ENCODE measurements at places on chromosomes 16 and 17. TPM values are rescaled to one million over a fixed set of nuclear protein-coding genes. Genes with fewer than 3 reads are reported as not detected.

DNA sequence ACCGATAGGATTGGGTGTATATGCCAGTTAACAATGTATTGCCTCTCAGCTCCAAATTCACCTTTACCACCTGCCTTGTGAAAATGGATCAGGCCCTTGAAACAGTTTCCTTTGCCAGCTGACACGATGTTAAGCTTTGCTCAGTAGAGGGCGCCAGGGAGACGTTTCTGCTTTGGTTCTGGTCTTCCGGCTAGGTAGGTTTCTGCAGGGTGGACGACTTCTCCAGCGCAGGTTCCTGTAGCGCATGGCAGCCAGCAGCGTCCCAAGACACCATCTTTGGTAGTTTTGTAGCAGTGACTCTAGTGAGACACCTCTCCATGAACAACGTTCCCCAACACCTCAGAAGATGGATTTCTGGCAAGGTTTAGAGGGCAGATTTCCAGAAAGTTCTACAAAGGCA lies 24.0 kb downstream of the SYCE1L start:
- H3K4me3 ChIP-seq, result no peak overlapping the region
- H3K4me1 ChIP-seq, result no peaks in the 10 kb centered on the region
- H3K27me3 ChIP-seq, result no peaks in the 10 kb centered on the region
- no peak overlapping the region for H3K27ac ChIP-seq
- DNase-seq, result peak; percentile 35

- no peaks in the 10 kb centered on the region for H3K36me3 ChIP-seq
- H3K4me1 ChIP-seq, result peaks cover 16% of the 10 kb centered on the region
- no peaks in the 10 kb centered on the region for H3K27me3 ChIP-seq
- DNase-seq, result no peak
- no peak overlapping the region for H3K4me3 ChIP-seq
These were observed 377.1 kb downstream of the CNTNAP4 start for GRCh38 chr16:76654088-76654820.

Gene KRTAP3-2
- polyA plus RNA-seq, result not detected

DNA sequence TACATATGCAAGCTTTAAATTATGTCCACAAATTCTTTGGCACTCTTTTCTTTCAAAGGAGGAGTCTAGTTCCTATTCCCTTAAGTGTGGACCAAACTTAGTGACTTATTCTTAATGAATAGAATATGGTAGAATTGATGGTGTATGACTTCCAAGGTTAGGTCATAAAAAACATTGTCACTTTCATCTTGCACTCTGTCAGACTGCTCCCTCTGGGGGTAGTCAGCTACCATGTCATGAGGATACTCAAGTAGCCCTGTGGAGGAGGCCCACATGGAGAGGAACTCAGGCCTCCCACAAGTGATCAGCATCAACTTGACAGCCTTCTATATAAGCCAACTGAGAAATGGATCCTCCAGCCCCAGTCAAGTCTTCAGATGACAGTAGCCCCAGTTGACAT lies 58.0 kb upstream of the SCNN1B start:
- no peaks in the 10 kb centered on the region for H3K4me1 ChIP-seq
- no peak overlapping the region for H3K27ac ChIP-seq
- no peaks in the 10 kb centered on the region for H3K36me3 ChIP-seq
- no peak for DNase-seq

DNA sequence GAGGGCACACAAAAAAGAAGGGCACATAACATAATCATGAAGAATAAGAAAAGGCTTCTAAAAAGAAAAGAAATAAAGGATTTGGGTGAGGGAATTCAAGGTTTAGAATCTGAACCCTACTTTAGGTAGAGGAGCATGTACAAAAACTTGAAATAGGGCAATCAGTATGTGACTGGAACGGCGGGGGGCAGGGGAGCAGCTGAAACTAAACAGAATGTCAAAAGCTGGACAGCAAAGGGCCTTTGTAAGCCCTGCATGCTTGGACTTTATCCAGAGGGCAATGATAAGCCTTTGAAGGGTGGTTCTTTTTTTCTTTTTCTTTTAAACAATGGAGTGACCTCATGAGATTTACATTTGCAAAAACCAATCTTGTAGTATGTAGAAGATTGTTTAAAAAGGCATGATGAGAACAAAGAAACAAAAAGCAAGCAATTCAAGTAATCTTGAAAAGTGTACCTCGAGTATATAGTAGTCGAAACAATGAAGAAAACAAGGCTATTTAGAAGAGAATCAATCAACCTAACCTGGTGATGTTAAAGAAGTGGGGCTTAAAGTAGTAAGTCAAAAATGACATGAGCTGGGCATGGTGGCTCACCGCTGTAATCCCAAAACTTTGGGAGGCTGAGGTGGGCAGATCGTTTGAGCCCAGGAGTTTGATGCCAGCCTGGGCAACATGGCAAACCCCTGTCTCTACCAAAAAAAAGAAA lies 46.7 kb upstream of the ANKFY1 start:
- H3K4me1 ChIP-seq, result no peaks in the 10 kb centered on the region
- no peak for DNase-seq
- H3K27ac ChIP-seq, result no peak overlapping the region
- no peak overlapping the region for H3K4me3 ChIP-seq

- H3K4me1 ChIP-seq, result peaks cover 22% of the 10 kb centered on the region
- no peaks in the 10 kb centered on the region for H3K36me3 ChIP-seq
- no peak overlapping the region for H3K4me3 ChIP-seq
These were observed 2.1 kb upstream of the MAF start for GRCh38 chr16:79602628-79603014.

DNA sequence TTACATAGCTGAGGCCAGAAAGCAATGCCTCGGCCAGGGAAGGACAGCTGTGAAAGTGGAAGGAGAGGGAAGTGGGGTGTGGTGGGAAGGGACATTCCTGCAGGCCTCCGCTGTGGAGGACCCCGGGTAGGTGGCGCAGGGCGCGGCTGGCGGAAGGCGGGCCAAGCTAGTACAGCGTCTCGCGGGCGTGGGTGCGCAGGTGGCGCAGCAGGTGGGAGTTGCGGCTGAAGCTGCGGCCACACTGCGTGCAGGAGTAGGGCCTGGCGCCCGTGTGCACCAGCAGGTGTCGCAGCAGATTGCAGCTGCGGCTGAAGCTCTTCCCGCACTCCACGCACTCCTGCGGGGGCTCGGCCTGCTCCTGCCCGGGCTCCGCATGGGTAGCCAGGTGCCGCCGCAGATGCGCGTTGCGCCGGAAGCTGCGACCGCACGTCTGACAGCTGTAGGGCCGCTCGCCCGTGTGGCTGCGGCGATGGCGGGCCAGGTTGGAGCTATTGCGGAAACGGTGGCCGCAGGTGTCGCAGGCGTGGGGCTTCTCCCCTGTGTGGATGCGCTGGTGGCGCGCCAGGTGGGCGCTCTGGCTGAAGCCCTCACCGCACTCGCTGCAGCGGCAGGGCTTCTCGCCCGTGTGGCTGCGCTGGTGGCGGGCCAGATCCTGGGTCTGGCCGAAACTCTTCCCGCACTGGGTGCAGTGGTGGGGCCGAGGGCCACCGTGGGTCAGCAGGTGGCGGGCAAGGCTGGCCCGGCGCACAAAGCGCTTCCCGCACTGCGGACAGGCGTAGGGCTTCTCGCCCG lies 10.0 kb downstream of the ZSCAN10 start:
- H3K27ac ChIP-seq, result no peak overlapping the region
- H3K27me3 ChIP-seq, result peaks cover 65% of the 10 kb centered on the region
- DNase-seq, result no peak
- no peaks in the 10 kb centered on the region for H3K4me1 ChIP-seq

DNA sequence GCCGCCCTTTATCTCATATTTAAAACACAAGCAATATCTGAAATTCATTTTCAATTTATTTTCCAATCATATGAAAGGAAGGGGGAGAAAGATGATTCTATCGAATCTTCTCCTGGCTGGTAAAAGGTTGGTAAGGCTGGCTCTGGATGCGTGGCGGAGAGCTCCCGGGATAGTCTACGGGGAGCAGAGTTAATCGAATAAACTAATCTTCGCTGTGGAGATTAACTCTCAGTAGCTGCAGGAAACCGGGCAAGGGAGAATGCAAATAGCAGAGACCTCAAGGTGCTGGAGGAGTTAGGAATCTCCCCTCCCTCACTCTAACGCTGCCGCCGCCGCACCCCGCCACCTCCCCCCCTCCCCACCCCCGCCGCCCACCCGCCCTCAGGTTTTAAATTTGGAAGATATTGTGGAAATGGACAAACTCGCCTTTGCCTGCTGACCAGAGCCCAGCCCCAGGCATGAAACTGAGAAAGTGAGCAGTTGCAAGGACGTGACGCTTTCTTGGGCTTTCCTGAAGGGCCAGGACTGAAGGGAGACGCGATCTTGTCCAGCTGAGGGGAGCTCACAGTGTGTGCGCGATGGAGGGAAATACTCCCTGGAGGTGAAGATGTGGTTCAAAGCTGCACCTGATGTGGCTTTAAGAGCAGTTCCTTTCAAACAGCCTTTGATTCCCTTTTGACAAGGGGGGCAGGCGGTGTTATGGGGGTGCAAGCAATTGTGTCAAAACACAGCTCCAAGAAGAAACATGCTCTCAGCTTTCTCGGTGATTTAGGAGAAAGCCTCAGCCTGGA lies 308.2 kb upstream of the IRX3 start:
- no peak overlapping the region for H3K4me3 ChIP-seq
- H3K27me3 ChIP-seq, result peaks cover 5% of the 10 kb centered on the region
- H3K27ac ChIP-seq, result no peak overlapping the region
- peaks cover 3% of the 10 kb centered on the region for H3K4me1 ChIP-seq
- no peaks in the 10 kb centered on the region for H3K36me3 ChIP-seq
- peak; percentile 62 for DNase-seq

- H3K27ac ChIP-seq, result no peak overlapping the region
- H3K4me3 ChIP-seq, result no peak overlapping the region
These were observed 146.1 kb downstream of the IRF8 start for GRCh38 chr16:86044881-86045590.

GRCh38 chr16:2143878-2144485 lies 4.4 kb upstream of the RAB26 start:
- DNase-seq, result no peak
- H3K36me3 ChIP-seq, result no peaks in the 10 kb centered on the region
- no peak overlapping the region for H3K4me3 ChIP-seq
- no peak overlapping the region for H3K27ac ChIP-seq
- H3K27me3 ChIP-seq, result no peaks in the 10 kb centered on the region
- H3K4me1 ChIP-seq, result peaks cover 3% of the 10 kb centered on the region

DNA sequence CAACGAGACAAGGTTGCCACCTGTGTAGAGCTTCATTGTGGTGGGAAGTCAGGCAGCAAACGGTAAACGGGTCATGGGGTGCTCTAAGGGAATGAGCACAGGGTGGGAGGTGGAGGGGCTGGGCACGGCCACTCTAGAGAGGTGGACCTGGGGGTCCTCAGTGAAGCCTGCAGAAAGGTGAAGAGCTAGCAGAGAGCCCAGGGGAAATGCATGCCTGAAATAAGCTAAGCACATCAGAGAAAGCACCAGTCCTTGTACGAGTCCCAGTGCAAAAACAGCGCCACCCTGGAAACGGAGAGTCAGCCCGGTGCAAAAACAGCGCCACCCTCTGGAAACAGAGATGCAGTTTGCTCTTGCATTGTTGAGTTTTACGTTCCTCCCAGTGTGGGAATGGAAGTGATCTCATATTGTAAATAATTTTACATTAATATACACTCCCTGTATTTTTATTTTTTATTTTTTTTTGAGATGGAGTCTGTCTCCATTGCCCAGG lies 65.0 kb downstream of the TBC1D16 start:
- H3K4me1 ChIP-seq, result no peaks in the 10 kb centered on the region
- no peak overlapping the region for H3K27ac ChIP-seq
- H3K27me3 ChIP-seq, result no peaks in the 10 kb centered on the region
- H3K36me3 ChIP-seq, result peaks cover 11% of the 10 kb centered on the region
- DNase-seq, result peak; percentile 33

Gene PYDC1
- not detected for polyA plus RNA-seq

- no peak overlapping the region for H3K4me3 ChIP-seq
- no peak overlapping the region for H3K27ac ChIP-seq
- H3K36me3 ChIP-seq, result no peaks in the 10 kb centered on the region
These were observed 2.5 kb upstream of the ZNF423 start for GRCh38 chr16:49858200-49859124.

Gene SYCE1L
- 3.5 TPM for polyA plus RNA-seq

Gene DPEP3
- polyA plus RNA-seq, result not detected

Gene SP6
- polyA plus RNA-seq, result 0.03 TPM

Gene SP2
- polyA plus RNA-seq, result 16.7 TPM

GRCh38 chr17:77096570-77097214 lies 44.1 kb upstream of the SEC14L1 start:
- H3K27me3 ChIP-seq, result no peaks in the 10 kb centered on the region
- peak; percentile 50 for DNase-seq
- no peak overlapping the region for H3K4me3 ChIP-seq
- H3K4me1 ChIP-seq, result no peaks in the 10 kb centered on the region
- H3K27ac ChIP-seq, result no peak overlapping the region

DNA sequence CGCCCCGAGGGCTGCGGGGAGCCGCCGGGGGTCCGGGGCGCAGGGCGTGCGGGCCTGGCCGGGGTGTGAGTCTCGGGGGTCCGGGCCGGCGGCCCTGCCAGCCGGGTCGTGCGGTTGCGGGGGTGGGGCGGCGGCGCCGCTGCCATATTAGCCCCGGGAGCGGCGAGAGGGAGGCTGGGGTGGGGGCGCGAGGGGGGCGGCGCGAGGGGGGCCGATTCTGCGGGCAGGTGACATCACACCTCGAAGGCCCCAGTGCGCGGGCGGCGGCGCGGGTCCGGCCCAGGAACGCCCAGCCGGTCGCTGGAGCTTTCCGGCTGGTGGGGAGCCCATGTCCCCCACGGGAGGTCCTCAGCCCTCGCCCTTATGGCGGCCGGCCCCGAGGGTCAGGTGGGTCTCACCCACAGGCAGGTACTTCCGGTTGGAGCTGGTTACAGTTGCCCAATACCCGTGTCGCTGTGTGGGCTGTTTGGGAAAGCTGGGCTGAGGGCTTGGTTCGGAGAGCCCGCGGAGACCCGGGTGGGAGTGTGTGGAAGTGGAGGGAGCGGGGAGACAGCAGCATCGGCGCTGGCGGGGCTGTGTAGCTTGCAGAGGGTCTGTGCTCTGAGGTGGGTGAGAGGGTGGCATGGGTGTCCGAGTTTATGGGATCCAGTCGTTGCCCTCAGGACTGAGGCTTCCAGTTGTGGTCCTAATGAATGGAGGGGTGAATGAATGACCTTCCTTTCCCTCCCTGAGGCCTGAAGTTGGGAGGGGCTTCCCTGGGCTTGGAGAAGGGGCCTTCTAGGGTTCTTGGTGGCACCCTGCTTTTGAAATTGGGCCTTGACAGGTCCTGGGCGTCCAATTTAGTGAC lies 804 bp downstream of the ATP6V0C start:
- H3K4me3 ChIP-seq, result peak overlapping the region; percentile 74
- peak overlapping the region; percentile 90 for H3K27ac ChIP-seq
- H3K36me3 ChIP-seq, result no peaks in the 10 kb centered on the region
- H3K27me3 ChIP-seq, result no peaks in the 10 kb centered on the region

GRCh38 chr16:22663389-22664064 lies 150.4 kb upstream of the HS3ST2 start:
- H3K4me1 ChIP-seq, result no peaks in the 10 kb centered on the region
- H3K4me3 ChIP-seq, result no peak overlapping the region
- no peaks in the 10 kb centered on the region for H3K36me3 ChIP-seq
- H3K27ac ChIP-seq, result no peak overlapping the region
- H3K27me3 ChIP-seq, result peaks cover 12% of the 10 kb centered on the region

- no peak overlapping the region for H3K27ac ChIP-seq
- H3K4me1 ChIP-seq, result no peaks in the 10 kb centered on the region
- no peak for DNase-seq
- no peaks in the 10 kb centered on the region for H3K36me3 ChIP-seq
- H3K27me3 ChIP-seq, result no peaks in the 10 kb centered on the region
These were observed 41.3 kb downstream of the GAS7 start for GRCh38 chr17:10156948-10157607.

Gene HYDIN
- polyA plus RNA-seq, result 0.42 TPM

Measured in SK-N-SH (cell line).